H9 (cell line): ENCODE measurements at places on chromosomes 5 and 9. TPM values are rescaled to one million over a fixed set of nuclear protein-coding genes. Genes with fewer than 3 reads are reported as not detected.

PRDM9 gene
- total RNA-seq, result not detected in 2 replicates

PSAT1 gene
- total RNA-seq, result 215 and 225 TPM in 2 replicates

RASGEF1C gene
- 0.83 and 0.90 TPM in 2 replicates for total RNA-seq

BTNL3 gene
- total RNA-seq, result not detected in 2 replicates

LECT2 gene
- not detected in 2 replicates for total RNA-seq

ARL10 gene
- total RNA-seq, result 7.9 and 9.6 TPM in 2 replicates

RMRP gene
- total RNA-seq, result 18,417 and 20,652 TPM in 2 replicates

MOB3B gene
- 9.8 and 10.6 TPM in 2 replicates for total RNA-seq

- no peaks in the 10 kb centered on the region; the same call in 1 of the 2 replicates for H3K4me1 ChIP-seq
- H3K36me3 ChIP-seq, result no peaks in the 10 kb centered on the region; the same call in 2 of the 3 replicates
- H3K27me3 ChIP-seq, result no peaks in the 10 kb centered on the region
Measured at GRCh38 chr9:89850153-89850552, 245.3 kb downstream of the GADD45G start.

DNA sequence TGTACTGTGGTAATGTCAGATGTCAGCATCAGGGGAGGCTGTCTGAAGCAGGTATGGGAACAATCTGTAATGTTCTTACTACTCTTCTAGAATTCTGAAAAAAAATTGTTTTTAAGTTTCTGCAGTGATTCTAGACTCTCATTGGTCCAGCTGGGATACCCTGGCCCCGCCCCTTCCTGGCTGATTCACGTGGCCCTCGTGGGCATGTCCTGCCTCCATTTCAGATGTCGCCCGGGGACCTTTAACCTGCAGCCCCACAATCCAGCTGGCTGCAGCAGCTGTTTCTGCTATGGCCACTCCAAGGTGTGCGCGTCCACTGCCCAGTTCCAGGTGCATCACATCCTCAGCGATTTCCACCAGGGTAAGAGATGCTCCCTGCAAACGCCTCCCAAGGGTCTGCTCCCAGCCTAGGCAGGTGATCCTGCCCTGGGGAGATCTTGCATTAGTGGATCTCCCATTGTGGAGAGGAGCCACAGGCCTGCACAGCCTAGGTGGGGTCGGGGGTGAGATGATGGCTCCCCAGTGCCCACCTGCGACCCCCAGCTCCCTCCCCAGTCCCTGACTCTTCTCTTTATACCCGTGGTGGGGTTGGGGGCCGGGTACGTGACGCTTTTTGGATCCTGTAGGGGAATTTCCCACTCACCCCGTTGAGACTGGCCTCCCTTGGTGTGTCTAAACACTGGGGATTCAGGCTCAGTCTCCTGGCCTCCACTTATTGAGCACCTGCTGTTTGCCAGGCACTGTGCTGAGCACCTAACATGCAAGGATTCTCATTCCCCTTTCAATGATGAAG, 36.5 kb downstream of the LAMC3 start:
- no peak overlapping the region for H3K4me3 ChIP-seq
- no peak for DNase-seq
- H3K27me3 ChIP-seq, result no peaks in the 10 kb centered on the region
- no peak overlapping the region for H3K27ac ChIP-seq
- peaks cover 11% of the 10 kb centered on the region for H3K36me3 ChIP-seq
- H3K4me1 ChIP-seq, result no peaks in the 10 kb centered on the region

DNA sequence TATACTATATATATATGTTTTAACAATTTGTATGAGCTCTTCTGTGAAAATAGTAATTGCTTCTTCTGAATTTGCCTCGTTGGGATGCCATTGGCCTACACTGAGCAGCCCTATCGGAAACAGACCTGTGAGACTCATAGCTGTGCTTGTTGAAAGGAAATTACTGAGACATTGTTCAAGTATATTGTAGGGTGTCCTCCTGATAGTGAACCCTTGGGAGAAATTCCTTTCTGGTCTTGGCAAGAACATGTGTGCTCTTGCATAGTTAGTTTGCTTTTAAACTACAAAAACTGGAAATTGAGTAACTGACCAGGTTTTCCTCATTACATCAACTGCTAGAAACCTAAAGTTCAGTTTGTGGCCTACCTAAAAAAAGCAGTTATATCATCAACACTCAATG, 160.9 kb downstream of the LURAP1L start:
- no peak overlapping the region for H3K27ac ChIP-seq
- no peaks in the 10 kb centered on the region for H3K27me3 ChIP-seq
- DNase-seq, result no peak
- H3K4me3 ChIP-seq, result no peak overlapping the region
- H3K36me3 ChIP-seq, result no peaks in the 10 kb centered on the region
- H3K4me1 ChIP-seq, result 0 out of 2 replicates have a peak, but pooled peaks cover 2% of the 10 kb centered on the region

DNA sequence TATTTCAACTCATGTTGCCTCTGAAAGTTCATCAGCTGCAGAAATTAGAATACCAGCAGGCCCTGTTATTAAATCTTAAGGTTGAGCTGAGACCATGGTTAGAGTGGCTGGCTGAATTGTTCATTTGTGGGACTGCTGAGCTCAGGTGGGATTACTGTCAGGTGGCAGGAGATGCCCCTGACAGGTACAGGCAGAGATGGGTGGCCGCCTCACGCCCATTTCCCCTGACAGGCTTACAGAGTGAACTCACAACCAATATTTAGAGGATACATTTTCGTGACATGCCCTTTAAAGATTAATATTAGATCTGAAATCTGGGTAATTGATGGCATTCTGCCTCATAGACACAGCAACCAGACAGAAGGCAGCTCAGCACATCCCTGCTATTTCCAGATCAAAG, 136.0 kb downstream of the MVB12B start:
- H3K27ac ChIP-seq, result no peak overlapping the region
- no peak overlapping the region for H3K4me3 ChIP-seq
- H3K4me1 ChIP-seq, result no peaks in the 10 kb centered on the region
- peak; percentile 4 for DNase-seq
- no peaks in the 10 kb centered on the region for H3K27me3 ChIP-seq

- no peaks in the 10 kb centered on the region for H3K27me3 ChIP-seq
- H3K4me3 ChIP-seq, result no peak overlapping the region
- no peak for DNase-seq
- no peak overlapping the region for H3K27ac ChIP-seq
- no peaks in the 10 kb centered on the region for H3K4me1 ChIP-seq
- no peaks in the 10 kb centered on the region for H3K36me3 ChIP-seq
Measured at GRCh38 chr5:10488144-10488543, 46.5 kb downstream of the ROPN1L start.

GRCh38 chr9:123260340-123260739, 8.0 kb downstream of the STRBP start:
- DNase-seq, result no peak
- no peaks in the 10 kb centered on the region for H3K27me3 ChIP-seq
- no peak overlapping the region for H3K4me3 ChIP-seq
- no peak overlapping the region for H3K27ac ChIP-seq

- no peak overlapping the region for H3K27ac ChIP-seq
- H3K27me3 ChIP-seq, result no peaks in the 10 kb centered on the region
- DNase-seq, result no peak
- H3K4me1 ChIP-seq, result no peaks in the 10 kb centered on the region; the same call in 1 of the 2 replicates
- no peak overlapping the region for H3K4me3 ChIP-seq
Measured at GRCh38 chr5:159409801-159410200, 79.5 kb upstream of the IL12B start.

DNA sequence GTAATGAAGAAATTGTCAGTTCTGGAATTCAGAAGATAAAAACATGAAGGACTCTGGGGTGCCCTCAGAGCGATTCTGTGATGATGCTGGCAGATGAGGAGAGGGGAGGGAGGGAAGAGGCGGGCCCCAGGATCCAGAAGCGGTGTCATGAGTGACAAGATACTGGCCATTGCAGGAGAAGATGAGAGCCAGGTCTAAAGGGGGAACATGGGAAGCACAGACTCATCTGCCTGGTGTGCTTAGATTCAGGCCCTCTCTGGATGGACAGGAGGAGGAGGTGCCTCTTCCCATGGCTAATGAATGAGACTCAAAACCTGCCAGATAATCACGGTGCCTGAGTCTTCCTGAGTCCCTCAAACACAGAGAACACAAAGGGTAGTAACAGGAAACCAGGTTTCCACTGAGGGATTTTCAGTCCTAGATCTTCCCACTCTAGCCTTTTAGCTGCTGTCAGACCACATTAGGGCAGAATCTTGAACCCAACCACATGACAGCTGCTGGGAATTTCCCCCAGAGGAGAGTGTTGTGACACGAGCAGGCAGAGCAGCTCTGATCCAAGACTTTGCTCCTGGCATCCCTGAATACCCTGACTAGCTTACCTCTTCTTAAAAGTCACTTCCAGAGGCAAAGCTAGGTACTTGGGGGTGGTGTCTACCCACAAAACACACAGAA, 28.2 kb upstream of the HSPA9 start:
- no peak overlapping the region for H3K4me3 ChIP-seq
- no peak overlapping the region for H3K27ac ChIP-seq
- DNase-seq, result no peak
- no peaks in the 10 kb centered on the region for H3K36me3 ChIP-seq

DNA sequence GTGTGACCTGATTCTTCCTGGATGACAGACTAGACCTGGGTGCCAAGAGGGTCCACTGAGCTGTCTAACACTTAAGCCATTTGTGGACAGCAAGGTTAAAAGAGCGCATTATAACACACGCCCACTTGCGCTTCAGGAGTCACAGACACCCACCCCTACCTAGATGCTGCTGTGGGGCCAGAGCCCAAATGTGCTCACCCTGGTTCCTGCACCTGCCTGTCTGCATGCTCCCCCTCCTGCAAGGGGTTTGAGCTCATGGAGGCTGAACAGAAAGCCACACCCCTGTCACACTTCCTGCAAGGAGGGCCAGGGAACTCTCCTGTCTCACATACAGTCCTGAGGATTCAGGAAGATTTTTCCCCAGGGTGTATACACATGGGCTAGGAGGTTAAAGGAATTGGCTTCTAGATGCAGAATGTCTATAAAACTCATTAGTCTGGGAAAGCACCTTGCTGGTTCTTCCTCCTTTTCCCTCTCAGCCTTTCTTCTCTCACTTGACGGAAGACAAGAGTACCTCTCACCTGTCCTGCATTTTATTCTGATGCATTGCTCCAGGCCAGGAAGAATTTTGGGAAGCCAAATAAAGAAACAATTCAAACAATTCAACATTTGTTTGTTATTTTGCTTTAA, 87.4 kb upstream of the LHFPL2 start:
- H3K36me3 ChIP-seq, result no peaks in the 10 kb centered on the region
- H3K27me3 ChIP-seq, result no peaks in the 10 kb centered on the region
- DNase-seq, result no peak
- H3K4me3 ChIP-seq, result no peak overlapping the region

GRCh38 chr5:72222521-72222920, 97.5 kb downstream of the MRPS27 start:
- no peaks in the 10 kb centered on the region for H3K27me3 ChIP-seq
- no peak overlapping the region for H3K27ac ChIP-seq
- no peaks in the 10 kb centered on the region for H3K4me1 ChIP-seq
- DNase-seq, result no peak

GRCh38 chr9:115401756-115402327, 283.9 kb upstream of the TNC start:
- peaks cover 15% of the 10 kb centered on the region for H3K4me1 ChIP-seq
- no peak overlapping the region for H3K27ac ChIP-seq
- DNase-seq, result no peak
- 0 out of 2 replicates have a peak, but pooled peaks cover 2% of the 10 kb centered on the region for H3K36me3 ChIP-seq
- no peaks in the 10 kb centered on the region for H3K27me3 ChIP-seq
- H3K4me3 ChIP-seq, result no peak overlapping the region

DNA sequence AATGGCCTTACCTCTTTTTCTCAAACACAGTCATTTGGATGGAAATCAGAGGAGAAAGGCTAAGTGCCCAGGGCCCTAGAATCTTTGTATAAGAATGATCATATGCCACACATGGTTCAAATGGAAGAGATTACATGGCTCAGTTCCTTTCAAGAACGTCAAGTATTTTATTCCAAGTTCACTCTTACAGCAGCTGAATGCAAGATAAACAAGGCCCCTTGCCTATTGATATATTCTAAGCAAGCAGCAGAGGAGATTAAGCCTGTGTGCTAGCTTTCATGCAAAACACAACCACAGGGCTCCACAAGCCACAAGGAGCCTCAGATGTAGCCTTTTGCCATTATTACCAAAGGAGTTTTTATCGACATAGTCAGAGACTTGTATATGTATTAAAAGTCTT, 55.3 kb upstream of the SLCO6A1 start:
- H3K36me3 ChIP-seq, result no peaks in the 10 kb centered on the region
- DNase-seq, result no peak
- H3K27me3 ChIP-seq, result no peaks in the 10 kb centered on the region
- H3K4me3 ChIP-seq, result no peak overlapping the region
- H3K27ac ChIP-seq, result no peak overlapping the region

- no peak overlapping the region for H3K27ac ChIP-seq
- H3K4me1 ChIP-seq, result no peaks in the 10 kb centered on the region
- no peaks in the 10 kb centered on the region for H3K36me3 ChIP-seq
- no peaks in the 10 kb centered on the region for H3K27me3 ChIP-seq
Measured at GRCh38 chr5:167658889-167659288, 632.6 kb upstream of the WWC1 start.
